Activated CD4-positive, alpha-beta T cell treated with anti-CD3 and anti-CD28 coated beads, Interleukin-2, Interleukin-6, amounts not matched to agents 100 ng/mL and 50 ng/mL, durations not matched to agents 16 hours and 8 hours (primary cell): ENCODE measurements at places on chromosomes 6 and 20.

DNA sequence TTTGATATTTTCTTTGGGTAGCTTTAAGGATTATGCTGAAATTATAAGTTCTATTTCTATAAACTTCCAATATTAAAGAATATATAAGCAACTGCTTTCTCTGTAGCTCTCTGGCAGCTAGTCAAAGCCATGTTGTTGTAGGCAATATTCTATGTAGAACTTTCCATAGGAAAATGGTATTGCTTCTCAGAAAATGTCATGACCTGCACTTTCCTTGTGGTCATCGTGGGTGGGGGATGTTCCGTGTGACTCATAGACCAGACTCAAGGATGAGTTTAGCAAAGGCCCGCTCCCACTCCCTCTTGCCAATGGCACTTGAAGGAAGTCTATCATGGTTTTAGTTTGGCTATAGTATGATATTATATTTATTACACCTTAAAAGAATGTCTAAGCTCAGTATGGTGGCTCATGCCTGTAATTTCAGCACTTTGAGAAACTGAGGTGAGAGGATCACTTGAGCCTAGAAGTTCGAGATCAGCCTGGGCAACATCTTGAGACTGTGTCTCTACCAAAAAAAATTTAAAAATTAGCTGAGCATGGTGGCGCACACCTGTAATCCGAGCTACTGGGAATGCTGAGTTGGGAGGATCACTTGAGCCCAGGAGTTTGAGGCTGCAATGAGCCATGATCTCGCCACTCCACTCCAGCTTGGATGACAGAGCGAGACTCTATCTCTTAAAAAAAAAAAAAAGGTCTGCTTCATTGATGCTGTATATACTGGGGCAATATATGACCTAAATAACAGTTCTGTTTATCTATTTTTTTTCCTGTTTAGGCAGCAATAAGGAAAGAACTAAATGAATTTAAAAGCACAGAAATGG lies 36.6 kb upstream of the LTV1 start:
- peak; percentile 69 for DNase-seq

DNA sequence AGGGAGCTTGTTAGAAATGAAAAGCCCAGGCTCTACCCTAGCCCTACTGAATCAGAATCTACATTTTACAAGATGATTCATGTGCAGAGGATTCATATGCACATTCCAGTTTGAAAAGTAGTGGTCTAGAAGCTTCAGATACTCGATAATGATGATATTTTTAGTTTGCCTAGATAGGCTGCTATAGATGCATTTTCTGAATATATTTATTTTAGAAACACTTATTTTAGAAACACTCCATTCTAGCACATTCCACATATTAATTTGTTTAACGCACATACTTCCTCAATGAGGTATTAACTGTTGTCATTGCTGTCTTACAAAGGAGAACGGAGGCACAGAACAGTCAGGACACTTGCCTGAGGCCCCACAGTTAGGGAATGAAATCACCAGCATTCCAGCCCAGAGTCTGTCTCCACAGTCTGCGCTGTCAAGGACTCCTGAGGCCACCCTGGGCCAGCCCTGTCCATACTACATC lies 64.4 kb downstream of the SNAP25 start:
- no peak for DNase-seq

GRCh38 chr6:41427642-41428335 lies 92.4 kb downstream of the NCR2 start:
- peak; percentile 15 for DNase-seq

DNA sequence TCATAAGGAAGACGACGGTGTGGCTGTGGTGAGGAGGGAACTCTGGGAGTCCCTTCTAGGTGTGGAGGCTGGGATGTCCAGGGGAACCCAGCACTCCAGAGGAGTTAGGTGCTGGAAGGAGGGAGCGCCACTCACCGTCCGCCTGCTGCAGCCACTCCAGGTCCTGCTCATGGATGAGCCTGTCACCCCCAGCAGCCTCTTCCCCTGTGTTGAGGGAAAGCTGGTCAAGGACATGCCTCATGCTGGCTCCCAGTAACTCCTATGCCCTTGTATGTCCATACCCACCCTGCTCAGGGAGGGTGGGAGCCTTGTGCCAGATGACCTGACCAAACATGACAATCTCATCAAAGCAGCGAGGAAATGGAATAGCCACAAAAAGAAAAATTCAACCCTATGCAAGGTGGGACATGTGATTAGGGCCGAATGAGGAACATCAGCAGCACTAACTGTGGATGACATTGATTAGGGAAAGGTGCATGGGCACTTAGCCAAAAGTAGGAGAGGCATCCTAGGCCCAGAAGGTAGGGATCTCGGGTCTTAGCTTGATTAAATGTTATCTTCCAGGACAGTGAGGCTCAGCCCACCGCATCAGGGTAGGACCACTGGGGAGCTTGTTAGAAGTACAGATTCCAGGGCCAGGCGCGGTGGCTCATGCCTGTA lies 3.0 kb downstream of the DNPH1 start:
- no peak for DNase-seq

DNA sequence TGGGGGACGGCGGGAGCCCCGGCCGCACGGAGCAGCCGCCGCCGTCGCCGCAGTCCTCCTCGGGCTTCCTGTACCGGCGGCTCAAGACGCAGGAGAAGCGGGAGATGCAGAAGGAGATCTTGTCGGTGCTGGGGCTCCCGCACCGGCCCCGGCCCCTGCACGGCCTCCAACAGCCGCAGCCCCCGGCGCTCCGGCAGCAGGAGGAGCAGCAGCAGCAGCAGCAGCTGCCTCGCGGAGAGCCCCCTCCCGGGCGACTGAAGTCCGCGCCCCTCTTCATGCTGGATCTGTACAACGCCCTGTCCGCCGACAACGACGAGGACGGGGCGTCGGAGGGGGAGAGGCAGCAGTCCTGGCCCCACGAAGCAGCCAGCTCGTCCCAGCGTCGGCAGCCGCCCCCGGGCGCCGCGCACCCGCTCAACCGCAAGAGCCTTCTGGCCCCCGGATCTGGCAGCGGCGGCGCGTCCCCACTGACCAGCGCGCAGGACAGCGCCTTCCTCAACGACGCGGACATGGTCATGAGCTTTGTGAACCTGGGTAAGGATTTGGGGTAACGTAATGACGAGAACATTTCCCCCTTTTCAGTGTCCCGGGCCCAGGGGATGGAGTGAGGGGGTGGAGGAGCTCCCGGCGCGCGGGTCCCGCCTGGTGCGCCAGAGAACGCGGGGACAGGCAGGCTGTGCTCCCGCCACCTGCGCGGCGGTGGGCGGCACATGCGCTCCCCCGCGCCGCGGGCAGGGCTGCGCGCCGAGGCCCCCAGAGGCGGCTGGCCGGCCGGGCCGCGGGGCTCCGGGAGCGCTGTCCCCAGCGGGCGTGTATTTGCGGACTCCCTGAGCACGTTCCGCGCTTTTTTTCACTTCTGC lies 1.4 kb downstream of the BMP6 start:
- DNase-seq = no peak

DNA sequence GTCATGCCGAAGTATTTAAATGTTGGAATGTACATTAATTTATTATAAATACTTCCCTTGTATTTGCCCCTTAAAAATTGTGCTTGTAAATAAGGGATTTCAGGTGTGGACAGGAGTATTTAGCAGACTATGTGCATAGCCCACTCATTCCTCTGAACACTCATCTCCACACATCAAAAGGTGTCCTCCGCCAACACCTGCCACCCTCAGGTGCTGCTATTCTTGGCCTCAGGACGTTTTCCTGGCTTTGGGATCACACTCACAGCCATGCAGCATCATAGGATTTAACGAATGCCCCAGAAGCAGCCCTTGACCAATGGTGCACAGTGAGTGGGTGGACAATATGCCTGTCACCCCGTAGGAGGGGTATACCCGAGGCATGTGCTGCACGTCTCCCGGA lies 230.9 kb downstream of the ZNF217 start:
- DNase-seq = no peak

DNA sequence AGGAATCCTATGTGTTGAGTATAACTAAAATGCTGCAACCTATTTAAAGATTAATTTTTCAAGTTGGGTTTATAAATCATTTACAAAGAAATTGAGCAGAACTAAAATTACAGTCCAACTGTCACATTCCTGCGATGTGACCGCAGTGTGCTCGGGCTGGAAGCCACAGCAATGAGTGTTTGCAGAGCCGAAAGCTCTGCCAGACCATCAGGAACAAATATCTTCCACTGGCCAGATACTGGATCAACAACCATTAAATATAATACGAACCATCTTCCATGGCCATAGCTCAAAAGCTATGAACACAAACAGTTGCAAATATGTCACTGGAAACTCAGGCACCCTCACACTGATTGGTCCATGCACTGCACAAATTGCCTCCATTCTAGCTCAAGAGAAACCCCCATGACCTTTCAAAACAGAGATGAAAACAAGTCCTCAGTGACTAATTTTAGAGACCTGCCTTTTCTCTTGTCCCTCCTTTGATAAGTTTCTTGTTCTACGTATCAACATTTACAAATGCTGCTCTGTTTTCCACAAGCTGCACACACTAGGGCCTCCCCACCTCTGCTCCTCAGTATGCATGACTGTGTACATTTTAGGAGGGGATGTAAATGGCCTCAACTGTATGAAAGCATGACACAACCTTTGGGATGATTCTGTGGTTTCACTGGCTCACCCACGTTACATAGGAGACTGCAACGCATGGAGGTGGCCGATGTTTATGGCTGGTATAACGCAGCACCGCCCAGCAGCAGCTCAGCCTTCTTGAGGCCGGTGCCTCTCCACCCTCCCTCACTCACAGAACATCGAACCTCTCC lies 171.7 kb downstream of the WDR27 start:
- peak; percentile 41 for DNase-seq

DNA sequence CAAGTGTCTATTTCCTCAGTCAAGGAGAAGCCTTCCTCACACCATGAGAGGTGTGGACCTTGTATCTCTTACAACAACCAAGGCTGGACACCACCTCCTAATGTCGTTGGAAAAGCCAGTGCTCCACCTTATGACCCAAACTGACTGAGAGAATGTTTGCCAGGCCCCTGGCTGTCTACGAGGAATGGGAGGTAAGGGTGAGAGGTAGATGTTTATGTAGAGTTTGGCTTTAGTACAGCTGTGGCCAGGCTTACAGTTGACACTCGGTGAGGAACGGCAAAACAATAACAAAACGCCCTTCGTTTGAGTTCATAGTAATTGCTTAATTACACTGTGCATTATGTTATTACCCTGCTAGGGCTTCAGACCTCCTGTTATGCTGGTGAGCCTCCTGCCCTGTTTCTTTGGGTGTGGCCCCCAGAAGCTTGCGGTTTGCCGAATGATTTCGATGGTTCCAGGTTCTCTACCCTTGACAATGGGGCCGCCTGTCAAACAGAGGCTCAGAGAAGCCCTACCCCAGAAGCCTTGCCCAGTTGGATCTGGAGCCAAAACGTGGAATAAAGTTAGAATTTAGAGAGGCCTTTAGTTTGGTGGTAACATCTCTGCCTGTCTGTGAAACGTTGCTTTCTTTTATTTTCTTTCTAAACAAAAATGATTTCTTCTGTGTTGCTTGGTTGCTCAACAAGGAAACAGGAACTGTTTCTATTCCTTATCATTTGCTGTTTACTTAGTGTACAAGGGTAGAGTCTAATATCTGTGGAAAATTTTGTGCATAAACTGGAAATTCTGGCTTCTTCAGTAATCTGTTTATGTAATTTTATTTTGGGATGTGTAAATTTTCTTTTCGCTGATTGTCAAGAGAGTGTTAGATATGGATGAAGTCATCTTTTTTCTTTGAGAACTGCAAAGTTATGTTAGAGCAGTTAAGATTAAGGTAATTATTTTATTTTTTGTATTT lies 60.4 kb upstream of the FOXQ1 start:
- DNase-seq = no peak

GRCh38 chr6:56954403-56955170 lies at the start of gene BEND6:
Gene BEND6 (plus strand): TSS chr6:56955107. CDS start chr6:56981811, 26,704 bp downstream.
- peak; percentile 47 for DNase-seq

DNA sequence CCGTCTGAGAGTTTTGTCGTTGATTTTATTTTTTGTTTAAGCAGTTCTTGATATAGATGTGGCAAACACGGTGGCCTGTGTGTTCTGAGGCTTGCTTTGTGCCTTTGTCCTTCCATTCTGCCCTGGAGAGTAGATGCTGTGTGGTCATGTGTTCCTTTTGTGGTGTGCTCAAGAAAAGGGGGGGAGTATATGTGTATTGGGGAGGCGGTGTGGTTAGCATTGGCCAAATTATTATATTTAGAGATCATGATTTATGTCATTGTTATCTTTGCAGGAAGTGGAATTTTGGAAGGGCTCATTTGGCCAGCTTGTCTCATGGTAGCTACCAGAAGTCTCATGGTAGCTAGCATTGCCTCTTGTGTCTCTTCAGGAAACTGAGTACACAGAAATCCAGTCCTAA lies 16.4 kb downstream of the RREB1 start:
- DNase-seq = no peak

DNA sequence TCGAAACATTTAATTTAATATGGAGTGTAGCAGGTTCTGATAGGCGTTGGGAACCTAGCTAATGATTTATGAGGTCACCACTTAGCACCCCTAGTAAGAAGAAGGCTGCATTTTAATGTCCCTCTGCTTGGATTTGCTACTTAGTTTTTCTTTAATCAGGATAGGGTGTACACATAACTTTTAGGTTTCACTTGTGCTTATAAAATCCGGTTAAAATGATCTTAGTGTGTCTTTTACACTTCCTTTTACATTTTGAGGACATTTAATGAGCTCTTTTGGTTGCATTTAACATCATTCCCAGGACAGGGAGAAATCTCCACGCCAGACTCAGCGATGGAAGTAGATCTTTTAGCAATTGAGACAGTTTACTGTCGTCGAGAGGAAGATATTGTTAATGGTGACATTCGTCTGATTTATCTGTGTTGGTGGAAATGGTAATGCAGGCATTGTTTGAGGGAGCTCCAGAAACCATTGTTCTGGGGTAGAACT lies 5.6 kb downstream of the TFAP2A start:
- DNase-seq = no peak

GRCh38 chr6:20095436-20095835 lies 116.8 kb downstream of the MBOAT1 start:
- no peak for DNase-seq

GRCh38 chr6:152701081-152701862 lies 3.6 kb downstream of the MYCT1 start:
- no peak for DNase-seq

GRCh38 chr6:128827675-128828464 lies 55.1 kb upstream of the LAMA2 start:
- DNase-seq = no peak

- no peak for DNase-seq
These were observed 7.5 kb downstream of the SF3B5 start for GRCh38 chr6:144087789-144088426.

DNA sequence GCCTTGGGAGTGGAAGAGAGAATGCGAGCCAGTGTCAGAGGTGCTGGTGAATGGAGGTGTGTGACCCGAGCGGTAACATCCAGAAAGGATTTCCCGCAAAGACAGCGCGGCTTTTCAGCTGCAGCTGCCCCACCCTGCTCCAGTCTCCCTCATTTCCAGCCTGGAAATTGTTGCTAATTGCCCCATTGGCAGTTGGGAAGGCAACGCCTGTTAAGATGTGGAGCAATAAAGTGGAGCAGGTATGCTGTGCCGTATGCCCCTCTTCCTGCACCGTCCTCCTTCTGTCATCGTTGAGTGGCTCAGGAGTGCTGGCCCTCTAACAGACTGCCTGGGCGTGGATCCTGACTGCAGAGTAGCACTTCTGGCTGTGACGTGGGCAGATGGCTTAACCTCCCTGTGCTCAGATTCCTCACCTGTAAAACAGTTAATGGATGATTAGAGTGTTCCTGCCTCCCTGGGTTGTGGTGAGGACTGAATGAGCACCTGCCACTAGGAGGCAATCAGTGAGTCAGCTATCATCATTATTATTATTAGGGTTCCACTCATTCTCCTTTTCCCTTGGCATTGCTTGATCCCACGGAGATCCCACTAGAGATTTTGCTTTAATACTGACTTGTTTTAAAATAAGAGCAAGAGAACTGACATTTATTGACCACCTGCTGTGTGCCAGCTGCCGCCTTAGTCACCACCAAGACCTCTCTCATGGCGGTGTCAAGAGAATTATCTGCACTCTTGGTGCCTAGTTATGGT lies 11.7 kb downstream of the ARFGEF2 start:
- no peak for DNase-seq
